D721Med (cell line): ENCODE measurements at places on chromosomes 6 and 20.

- no peak for DNase-seq
Measured at GRCh38 chr20:22827916-22828315, 207.2 kb upstream of the SSTR4 start.

GRCh38 chr6:42118162-42119001 lies 24.0 kb downstream of the C6orf132 start:
- no peak for DNase-seq

DNA sequence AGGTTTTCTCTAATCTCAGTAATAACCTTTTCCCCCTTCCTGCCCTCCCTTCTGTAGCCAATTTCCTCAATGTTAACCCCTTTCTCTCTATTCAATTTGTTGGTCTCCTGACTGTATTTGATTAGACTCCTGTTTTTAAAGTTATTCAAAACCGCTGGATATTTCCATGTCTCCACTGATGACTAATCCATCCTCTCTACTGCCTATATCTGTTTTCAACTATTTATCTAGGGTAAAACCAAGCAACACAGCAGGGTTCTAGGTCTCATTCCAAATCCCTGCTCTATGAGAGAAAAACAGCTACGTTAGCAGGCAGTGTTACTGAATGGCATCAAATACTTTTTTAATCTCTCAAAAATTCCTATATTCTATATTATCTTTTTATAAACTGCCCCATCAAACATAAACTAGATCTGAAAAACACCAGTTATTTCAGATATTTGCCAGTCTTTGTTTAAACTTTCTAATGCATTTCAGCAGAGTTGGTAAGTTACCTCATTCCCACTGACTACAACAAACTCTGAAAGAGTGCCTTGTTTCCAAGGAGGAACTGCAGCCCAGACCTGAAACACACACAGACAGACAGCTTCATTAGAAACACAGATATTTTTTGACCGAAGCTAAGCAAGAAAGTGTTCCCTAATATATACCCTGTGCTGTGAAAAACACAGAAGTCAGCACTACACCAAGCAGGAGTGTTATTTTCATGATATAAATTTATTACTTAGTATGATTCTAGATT lies 8.2 kb downstream of the RTN4IP1 start:
- DNase-seq, result no peak

GRCh38 chr6:33585403-33586107 lies 5.5 kb upstream of the BAK1 start:
- DNase-seq, result peak; percentile 83

GRCh38 chr6:151255811-151256210 lies 16.0 kb downstream of the AKAP12 start:
- no peak for DNase-seq

DNA sequence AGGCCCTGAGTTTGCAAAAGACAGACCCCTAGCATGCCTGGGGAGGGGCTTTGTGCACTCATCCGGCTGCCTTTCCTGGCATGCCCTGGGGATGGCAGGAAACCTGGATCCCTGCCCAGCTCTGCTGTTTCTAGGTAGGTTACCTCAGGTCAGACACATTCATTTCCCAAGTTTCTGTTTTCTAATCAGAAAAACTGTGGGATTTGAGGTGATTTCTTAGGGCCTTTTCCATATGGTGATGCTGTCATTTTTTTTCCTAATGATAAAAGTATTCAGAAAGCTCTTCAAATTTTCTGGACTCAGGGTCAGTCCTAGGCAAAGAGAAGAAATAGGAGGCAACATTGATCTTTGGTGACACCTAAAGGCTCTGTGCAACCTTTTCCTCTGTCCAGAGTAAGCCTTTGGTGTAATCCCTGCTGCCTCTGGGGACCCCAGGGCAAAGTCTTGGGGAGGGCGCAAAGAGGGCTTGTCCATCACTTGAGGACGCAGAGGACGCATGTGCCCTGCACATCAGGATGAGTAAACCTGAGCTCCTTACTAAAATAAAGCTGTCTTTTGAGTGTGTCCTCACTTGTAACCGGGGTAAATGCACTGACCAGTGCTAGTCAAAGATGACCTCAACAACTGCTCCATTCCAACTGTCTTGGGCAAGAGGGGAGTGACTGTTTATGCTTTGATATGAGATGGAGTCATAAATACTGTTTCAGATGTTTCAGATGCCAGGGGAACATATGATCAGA lies 13.5 kb upstream of the TRAM2 start:
- no peak for DNase-seq

DNA sequence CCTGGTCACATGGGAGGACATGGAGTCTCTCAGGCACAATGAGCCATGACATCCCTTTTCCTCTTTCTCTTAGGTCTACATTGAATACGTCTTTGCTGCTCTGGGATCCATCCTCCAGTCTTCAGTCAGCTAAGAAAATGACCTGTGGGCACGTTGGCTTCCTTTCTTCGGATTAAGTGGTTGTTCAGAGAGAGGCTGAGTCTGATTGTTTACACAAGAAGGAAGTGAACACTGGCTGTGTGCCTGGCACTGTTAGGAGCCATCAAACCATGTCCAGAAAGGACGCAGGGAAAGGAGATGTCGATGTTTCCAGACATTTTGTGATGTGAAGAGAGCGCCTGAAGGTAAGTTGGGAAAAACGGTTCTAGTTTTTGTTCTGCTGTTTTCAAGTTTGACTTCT lies 309.9 kb upstream of the CDYL start:
- no peak for DNase-seq

DNA sequence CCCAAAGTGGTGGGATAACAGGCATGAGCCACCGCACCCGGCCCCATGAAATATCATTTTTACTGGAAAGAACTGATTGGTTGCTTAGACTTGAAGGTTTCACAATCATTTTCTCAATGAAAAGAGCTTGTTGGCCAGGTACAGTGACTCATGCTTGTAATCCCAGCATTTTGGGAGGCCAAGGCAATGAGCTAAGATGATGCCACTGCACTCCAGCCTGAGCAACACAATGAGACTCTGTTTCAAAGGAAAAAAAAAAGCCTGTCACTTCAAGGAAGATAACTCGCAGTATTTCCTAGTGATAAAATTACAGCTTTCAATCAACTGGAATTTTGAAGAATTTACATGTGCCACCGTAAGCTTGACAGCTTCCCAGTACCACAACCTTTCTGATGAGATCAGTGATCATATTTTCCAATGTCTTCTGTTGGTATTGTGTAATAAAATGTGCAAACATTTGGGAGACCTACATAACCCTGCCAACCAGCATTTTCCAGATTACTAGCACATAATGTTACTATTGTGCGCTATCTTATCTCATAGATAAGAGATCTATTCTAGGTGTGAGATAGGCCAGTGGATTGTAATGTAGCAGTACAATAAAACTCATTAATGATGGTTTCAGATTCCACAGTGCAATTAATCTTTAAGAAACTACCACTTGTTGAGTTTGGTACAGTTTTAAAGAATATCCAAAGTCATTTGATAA lies 7.2 kb downstream of the PNLDC1 start:
- no peak for DNase-seq

GRCh38 chr6:42692137-42692911 lies 30.1 kb downstream of the PRPH2 start:
- DNase-seq, result no peak

GRCh38 chr6:55954436-55954835 lies 79.0 kb upstream of the BMP5 start:
- no peak for DNase-seq

DNA sequence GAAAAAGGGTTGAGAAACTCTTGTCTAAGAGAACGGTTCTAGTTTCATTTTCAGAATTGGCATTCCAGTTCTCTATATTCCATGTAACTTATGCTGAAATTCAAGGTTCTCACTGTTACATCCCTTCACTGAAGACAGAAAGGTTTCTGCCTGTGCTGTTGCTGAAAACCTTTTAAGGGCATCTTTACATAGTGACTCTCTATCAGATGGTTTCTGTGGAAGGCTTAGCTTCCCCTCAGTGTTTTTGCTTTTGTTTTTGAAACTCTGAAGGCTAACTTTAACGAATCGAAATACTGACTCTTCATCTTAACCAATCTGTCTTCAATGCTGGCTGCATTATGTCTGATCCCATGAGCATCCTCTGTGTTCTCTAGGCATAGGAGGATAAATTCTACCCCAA lies 1286.2 kb upstream of the EYS start:
- no peak for DNase-seq

GRCh38 chr6:46626228-46626909 lies 26.2 kb downstream of the CYP39A1 start:
- no peak for DNase-seq

DNA sequence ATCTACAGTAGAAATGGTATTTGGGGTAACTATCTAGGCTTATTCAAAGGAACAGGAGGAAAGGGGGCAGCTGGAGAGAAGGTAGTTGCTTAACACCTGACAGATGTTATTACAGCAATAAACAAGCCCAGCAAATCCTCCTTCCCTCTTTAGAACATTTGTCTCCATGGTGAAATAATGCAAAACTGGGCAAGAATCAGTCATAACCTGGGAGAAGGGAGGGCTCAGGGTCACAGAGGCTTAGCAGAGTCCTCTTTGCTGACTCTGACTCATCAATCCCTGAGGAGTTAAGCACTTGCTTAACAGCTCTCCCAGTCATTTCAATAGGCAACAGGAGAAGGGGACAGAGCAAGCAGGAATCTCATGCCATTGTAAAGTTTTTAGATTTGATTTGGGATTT lies 230.3 kb downstream of the IBTK start:
- no peak for DNase-seq

DNA sequence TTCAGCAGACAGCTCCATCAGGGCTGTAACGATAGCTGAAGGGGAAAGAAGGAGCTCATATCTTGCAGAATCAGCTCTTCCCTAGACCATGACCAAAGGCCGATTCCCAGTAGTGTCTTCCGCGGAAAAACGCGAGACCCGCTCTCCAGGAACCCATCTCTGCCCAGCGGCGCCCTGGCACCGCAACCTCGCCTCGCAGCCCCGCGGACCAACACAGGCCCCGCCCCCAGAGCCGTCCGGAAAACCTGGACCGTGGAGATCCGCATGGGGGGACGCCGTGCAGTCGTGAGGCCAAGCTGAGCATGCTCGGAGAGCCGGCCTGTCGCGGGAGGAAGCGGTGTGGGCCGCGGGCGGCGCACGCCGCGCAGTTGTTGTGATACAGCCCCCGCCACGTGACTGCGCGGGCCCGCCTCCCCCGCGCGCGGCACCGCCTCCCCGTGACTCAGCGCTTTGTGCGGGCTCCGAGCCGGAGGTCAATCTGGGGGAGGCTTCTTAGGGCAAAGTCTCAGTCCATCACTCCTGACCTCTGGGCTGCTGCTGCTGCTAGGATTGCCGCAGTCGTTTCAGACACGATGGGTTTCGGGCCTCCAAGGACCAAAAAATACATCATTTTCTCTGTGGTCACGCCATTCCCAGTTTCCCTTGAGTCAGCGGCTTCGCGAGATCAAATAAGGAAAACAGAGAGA lies 3.1 kb upstream of the GCLC start:
- DNase-seq, result peak; percentile 91

GRCh38 chr20:52473186-52473585 lies 281.6 kb upstream of the ZFP64 start:
- no peak for DNase-seq

GRCh38 chr6:3081960-3082359 lies 13.7 kb downstream of the RIPK1 start:
- DNase-seq, result no peak

DNA sequence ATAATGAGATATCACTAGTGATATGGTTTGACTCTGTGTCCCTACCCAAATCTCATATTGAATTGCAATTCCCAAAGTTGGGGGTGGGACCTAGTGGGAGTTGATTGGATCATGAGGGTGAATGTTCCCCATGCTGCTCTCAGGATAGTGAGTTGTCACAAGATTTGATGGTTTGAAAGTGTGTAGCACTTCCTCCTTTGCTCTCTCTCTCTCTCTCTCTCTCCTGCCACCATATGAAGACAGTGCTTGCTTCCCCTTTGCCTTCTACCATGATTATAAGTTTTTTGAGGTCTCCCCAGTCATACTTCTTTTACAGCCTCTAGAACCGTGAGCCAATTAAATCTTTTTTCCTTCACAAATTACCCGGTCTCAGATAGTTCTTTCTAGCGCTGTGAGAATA lies 1002.0 kb upstream of the ADGRB3 start:
- no peak for DNase-seq

GRCh38 chr6:26025894-26026832 lies 61.1 kb upstream of the HFE start:
- DNase-seq, result no peak

DNA sequence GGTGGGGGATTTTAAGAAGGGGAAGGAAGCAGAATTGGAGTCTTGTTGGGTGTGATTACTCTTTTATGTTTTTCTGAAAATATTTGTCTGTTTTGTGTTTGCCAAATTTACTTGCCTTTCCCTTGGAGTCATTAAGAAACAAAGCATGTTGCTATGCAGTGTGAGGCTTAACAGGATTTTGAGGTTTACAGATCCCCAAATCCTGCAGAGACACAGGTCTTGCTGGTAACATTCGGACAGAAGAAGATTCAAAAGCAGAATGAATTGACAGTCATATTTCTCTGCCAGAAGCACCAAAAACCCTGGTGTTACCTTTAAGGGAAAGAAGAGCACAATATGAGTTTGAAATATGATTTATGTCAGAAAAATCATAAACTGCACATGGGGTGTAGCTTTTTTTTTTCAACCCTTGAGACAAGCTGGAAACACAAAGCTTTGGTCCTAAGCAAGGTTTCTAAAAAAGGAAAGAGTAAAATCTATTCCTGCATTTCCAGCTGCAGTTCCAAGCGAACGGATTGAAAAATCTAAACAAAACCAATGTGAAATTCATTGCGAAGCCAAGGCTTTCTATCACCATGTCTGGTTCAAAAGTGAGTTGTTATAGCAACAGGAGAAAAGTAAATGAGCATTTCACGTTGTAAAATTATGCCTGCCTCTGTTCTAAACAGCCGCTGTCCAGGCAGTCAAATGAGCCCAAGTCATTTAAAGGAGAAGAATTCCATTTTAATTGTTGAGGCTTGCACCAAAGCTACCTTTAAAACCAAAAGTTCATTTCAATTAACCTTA lies 358.9 kb upstream of the SASH1 start:
- no peak for DNase-seq

- DNase-seq, result no peak
Measured at GRCh38 chr6:26309731-26310142, 55.3 kb upstream of the BTN3A2 start.

GRCh38 chr6:35152067-35152707 lies 11.0 kb upstream of the TCP11 start:
- no peak for DNase-seq

DNA sequence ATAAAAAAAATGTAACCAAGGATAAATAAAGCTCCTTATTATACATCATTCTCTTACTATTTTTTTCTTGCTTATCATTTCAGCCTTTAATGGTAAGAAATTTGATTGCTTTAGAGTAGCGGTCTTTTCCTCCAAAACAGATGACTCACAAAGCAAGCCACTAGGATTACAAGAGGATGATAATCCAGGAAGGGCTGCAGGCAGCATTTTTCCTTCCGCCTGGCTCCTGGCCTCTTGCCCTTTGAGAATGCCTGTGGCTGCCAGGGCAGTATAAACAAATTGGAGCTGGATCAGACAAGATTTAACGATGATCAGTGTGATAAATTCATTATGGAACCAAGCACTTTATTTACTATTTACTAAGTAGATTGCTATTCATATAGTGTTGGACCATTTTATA lies 9.7 kb upstream of the FBXL4 start:
- DNase-seq, result no peak

- DNase-seq, result no peak
Measured at GRCh38 chr20:4811661-4812181, 90.0 kb downstream of the PRND start.
